ENCODE measurements at places on chromosomes 4 and X. TPM values are rescaled to one million over a fixed set of nuclear protein-coding genes. Genes with fewer than 3 reads are reported as not detected.

Gene SYN1
- total RNA-seq = 0.66 TPM

Gene TAF7L
- 0.13 TPM for total RNA-seq

GRCh38 chr4:119725688-119726330, 97.2 kb upstream of the PDE5A start:
- DNase-seq = no peak

GRCh38 chrX:70970482-70970995, 39.6 kb upstream of the SLC7A3 start:
- no peak for DNase-seq

- no peak for DNase-seq
These were observed 125.8 kb upstream of the TEX13C start for GRCh38 chrX:125193921-125194320.

Gene PCYT1B
- 5.8 TPM for total RNA-seq

DNA sequence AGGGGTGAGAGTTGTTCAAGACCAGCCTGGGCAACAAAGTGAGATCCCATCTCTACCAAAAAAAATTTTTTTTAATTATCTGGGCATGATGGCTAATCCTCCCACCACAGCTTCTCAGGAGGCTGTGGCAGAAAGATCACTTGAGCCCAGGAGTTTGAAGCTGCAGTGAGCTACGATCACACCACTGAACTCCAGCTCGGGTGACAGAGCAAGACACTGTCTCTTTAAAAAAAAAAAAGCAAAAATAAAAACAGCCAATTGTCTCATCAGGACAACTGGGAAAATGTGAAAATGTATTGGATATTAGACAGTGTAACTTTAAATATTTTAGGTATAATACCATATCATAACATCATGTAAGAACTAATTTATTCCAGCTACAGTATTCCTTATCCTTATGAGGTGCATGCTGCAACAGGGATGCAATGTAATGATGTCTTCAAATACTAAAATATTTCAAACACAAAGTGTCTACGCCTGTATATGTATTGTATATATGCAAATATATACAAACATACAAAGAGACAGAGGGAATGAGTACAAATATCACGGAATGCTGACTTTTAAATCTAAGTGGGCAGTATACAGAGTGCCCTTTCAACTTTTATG, 17.2 kb downstream of the FAM13A start:
- no peak for DNase-seq

DNA sequence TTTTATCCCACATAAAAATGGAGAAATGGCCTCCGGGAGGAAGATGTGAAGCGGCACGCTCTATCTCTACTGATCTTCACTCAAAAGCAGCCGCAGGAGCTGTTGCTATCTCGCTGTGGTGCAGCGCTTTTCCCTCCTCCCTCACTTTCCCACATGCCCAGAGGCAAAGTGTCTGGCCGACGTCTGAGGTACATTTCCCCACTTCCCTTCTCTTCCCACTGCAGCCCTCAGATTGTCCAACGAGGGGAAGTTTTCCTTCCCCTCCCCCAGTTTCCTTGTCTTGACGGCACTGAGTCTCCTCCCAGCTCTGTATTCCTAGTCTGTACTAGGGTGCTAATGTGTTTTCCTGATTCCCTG, 660 bp upstream of the COL25A1 start:
- no peak for DNase-seq

DNA sequence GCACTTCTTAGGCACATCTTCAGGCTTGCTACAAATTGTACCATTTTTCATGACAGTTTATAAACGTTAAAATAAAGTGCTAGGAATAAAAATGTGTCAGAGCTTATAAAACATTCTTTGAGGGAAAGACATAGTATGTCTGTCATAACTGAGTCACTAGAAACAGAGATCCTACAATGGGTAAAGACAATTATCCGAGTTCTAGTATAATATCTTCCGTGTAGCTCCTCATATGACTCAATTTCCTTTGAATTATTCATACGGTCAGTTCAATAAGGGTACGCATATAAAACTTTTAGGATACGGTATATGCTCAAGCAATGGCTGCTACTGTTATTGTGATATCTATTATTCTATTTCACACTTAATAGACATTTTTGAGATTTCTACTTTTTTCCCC, 349.1 kb downstream of the PCDH10 start:
- DNase-seq = no peak

Gene GABRG1
- total RNA-seq = not detected

Gene AGTR2
- not detected for total RNA-seq

Gene SATL1
- not detected for total RNA-seq

- peak; percentile 91 for DNase-seq
These were observed at the start of gene PGRMC1 for GRCh38 chrX:119235872-119236622. Gene PGRMC1 (plus strand): TSS chrX:119236285. CDS start chrX:119236364, 79 bp downstream.

DNA sequence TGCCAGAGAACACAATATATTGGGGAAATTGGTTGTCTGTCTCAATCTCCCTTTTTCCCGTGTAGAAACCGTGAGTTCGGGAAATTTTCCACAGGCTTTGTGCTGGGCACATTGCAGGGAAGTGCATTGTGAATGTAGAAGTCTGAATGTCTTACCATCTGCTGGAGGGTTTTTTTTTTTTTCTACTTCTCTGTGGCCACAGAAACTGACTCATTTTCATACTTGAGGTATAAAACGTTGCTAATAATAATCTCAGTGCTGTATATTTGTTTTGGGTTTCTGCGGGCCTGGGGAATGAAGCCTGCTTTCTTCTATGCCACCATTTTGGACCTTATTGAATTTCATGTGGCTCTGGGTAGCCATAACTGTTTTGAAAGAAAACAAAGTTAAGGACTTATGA, 1001.2 kb downstream of the STIM2 start:
- no peak for DNase-seq

DNA sequence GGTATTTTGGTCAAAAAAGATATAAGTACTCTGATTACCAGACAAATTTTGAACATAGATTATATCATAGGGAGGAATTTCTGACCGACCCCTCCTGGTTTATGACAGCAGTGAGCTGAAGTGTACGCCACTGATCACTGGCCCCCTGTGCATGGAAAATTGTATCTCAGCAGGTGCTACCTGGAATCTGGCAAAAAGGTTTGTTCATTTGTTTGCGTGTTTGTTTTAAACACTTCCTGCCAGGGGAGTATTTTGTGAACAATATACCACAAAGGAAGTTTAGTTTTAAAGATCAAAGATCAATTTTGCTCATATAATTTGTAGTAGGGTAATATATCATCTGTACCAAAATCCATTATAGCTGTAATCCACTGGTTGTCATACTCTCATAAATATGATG, 219.7 kb upstream of the TENM3 start:
- no peak for DNase-seq

- no peak for DNase-seq
These were observed 19.1 kb upstream of the DDX3X start for GRCh38 chrX:41314881-41315280.

Gene IL21
- total RNA-seq = not detected

DNA sequence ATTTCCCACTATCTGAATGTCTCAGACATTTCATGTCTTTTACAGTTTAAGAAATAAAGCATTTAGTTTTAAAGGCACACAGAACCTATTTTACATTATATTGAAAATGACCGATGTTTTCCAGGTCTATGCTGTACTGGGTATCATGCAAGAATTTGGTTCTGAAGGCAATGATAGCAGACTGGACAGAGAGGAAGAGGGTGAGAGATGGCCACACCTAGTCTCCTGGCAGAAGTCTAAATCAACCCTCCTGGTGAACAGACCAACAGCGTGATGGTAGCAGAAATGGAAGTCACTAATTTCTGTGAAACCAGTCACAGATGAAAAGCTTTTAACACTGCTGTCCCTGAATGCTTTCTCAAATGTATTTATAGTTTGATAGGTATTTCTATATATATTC, 41.9 kb downstream of the MID1 start:
- no peak for DNase-seq

- DNase-seq = no peak
These were observed 19.0 kb downstream of the ARSD start for GRCh38 chrX:2910109-2910508.

DNA sequence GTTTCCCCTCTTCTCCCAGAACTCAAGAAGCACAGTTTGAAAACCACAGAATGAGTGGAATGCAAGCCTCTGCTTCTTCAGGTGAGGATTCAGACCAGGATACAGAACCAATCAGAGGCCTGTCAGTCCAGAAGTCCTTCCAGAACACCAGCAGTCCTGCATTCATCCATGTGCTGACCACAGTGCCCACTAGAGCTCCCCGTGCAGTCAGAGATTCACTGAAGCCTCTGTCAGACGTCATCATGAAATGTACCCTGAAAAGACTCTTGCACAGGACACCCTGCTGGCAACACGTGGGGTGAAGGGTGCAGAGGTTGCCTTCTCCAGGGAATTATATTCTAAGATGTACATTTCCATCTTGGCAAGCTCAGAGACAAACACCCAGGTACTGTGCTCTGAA, 75.9 kb upstream of the LSM6 start:
- no peak for DNase-seq

GRCh38 chr4:1072830-1073446, 40.4 kb downstream of the RNF212 start:
- DNase-seq = no peak

DNA sequence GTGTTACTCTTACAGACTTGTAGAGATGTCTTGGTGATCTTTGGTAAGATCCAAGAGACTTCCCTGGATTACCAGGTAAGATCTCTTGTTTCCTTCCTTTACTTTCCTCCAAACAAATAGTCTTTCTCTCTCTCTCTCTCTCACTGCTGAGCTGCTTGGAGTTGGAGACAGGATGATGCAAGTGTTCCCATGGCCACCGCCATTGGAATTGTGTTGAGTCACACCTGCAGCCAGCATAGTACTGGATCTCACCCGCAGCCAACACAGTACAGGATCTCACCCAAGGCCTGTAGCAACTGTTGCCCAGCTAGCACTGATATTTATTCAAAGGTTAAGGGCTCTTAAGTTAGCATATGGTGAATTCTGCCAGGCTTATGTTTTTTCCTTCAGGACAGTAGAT, 1080.9 kb downstream of the FAT4 start:
- DNase-seq = no peak

DNA sequence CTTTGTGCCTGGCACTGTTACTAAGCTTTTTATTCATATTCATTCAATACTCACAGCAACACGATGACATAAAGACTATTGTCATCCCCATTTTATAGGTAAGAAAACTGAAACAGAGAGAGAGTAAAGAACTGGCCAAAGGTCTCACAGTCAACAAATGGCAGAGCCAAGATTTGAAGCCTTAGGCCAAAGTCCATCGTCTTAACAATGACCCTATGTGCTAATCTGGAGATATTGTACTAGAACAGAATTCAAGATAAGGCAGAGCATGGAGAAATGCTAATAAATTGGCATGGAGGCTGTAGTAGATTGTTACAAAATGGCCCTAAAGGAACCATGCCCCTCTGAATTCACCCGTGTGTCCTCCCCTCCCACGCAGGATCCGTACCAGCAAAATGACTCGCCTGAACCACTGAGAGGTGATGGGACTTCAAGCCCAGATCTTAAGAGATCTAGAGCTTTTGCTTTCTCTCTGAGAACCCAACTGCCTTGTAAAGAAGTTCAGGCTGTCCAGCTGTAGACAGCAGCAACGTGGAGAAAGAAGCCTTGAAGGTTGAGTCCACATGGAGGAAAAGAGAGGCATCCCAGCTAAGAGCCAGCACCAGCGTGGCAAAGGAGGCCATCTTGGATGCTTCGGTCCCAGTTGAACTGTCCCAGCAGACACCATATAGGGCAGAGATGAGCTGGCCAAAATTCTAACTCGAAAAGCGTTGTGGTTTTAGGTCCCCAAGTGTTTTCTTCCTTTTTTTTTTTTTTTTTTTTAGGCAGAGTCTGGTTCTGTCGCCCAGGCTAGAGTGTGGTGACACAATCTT, 52.8 kb upstream of the RBM47 start:
- DNase-seq = no peak

- no peak for DNase-seq
These were observed 2353.6 kb downstream of the PCDH7 start for GRCh38 chr4:33073811-33074210.

DNA sequence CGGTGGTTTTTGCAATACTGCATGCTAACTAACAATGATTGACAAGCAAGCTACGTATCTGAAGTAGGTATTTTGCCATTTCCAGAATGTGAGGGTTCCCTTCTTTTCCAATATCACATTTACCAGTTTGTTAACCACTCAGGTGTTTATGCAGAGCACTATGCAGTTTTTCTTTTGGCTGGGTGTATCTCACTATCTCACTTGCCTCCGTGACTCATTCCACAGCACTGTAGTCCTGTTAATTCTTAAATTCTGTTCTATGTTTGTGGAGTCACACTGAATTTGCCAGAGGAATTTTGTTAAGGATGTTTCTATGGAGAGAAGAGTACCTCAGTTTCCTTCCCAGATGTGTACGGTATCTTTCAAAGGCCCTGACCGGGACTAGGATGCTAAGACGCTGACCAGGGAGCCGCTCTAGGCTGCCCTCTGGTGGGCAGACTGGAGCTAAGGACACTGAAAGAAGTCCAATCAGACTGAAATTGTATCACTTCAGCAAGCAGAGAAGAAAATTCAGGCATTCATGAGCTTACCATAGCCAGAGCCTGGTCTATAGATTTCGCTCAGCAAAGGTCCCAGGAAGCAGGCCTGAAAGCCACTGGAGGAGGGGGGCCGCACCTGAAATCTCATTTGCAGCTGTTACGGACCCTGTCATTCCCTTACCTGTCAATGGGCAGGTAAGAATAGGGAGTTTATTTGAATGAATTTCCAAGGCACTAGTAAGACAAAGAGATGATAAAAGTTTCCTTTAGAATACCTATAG, 388.4 kb upstream of the SPOCK3 start:
- no peak for DNase-seq

GRCh38 chrX:397575-397974, 10.9 kb upstream of the PPP2R3B start:
- no peak for DNase-seq

GRCh38 chr4:36241771-36242170, 2.5 kb downstream of the ARAP2 start:
- DNase-seq = no peak

DNA sequence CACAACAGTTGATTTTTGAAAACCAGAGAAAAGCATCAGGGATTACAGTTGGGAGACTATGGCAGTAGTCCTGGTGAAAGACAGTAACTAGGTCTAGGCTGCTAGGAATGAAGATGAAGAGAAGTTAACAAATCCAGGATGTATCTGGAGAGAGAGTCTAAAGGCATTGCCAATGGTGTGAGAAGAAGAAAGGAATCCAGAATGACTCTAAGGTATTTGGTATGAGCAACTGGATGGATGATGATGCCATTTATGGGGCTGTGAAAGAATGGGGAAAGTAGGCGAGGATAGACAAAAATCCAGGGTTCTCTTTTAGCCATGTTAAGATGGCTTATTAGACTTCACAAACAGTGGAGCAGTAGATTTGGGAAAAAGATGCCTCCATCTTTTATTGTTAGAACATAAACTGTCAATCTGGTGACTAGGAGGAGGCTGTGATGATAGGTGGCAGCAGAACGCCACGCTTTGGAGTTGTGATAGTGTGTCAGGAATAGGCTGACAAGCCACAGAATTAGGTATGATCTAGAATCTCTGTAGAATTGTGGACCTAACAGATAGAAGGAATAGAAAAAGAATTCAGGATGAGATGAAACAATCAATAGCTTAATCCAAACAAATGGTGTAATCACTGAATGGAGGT, 27.3 kb upstream of the JADE1 start:
- no peak for DNase-seq

Gene SPACA5
- total RNA-seq = not detected

Gene HGFAC
- 2.3 TPM for total RNA-seq

- no peak for DNase-seq
These were observed 12.1 kb downstream of the PPP2R3B start for GRCh38 chrX:374596-374995.

Gene SMIM31
- not detected for total RNA-seq

- no peak for DNase-seq
These were observed 175.4 kb upstream of the MBNL3 start for GRCh38 chrX:132664273-132664672.

- no peak for DNase-seq
These were observed 16.3 kb downstream of the AMBN start for GRCh38 chr4:70608324-70608723.

Measured in esophagus muscularis mucosa (tissue), 4 donors.